NCI-H1436 (cell line): ENCODE measurements at places on chromosomes 7 and 10.

DNA sequence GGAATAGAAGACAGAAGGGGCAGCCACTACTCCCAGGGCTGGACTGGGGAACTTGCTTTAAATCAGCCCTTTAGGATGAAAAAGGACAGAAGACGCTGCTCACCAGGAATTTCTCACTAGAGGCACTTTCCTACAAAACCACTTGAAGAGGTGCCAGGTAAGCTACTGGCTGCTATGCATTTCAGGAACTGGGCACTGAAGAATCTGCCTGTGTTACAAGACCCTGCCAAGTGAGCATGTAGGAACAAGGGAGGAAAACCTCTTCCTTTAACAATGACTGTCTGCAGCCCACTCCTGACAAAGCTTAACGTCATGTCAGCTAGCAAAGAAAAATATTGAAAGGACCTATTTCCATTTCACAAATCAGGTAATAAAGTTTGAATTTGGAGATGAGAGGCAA, 5.8 kb upstream of the AGMO start:
- no peak for DNase-seq

GRCh38 chr7:73358590-73359275, 30.8 kb downstream of the FKBP6 start:
- no peak for DNase-seq

- DNase-seq, result peak; percentile 52
Observed at GRCh38 chr10:4825868-4826791, at the start of gene AKR1E2. Gene AKR1E2, plus strand, starts transcription at chr10:4826207. Its CDS starts 118 bp downstream, at chr10:4826325.

DNA sequence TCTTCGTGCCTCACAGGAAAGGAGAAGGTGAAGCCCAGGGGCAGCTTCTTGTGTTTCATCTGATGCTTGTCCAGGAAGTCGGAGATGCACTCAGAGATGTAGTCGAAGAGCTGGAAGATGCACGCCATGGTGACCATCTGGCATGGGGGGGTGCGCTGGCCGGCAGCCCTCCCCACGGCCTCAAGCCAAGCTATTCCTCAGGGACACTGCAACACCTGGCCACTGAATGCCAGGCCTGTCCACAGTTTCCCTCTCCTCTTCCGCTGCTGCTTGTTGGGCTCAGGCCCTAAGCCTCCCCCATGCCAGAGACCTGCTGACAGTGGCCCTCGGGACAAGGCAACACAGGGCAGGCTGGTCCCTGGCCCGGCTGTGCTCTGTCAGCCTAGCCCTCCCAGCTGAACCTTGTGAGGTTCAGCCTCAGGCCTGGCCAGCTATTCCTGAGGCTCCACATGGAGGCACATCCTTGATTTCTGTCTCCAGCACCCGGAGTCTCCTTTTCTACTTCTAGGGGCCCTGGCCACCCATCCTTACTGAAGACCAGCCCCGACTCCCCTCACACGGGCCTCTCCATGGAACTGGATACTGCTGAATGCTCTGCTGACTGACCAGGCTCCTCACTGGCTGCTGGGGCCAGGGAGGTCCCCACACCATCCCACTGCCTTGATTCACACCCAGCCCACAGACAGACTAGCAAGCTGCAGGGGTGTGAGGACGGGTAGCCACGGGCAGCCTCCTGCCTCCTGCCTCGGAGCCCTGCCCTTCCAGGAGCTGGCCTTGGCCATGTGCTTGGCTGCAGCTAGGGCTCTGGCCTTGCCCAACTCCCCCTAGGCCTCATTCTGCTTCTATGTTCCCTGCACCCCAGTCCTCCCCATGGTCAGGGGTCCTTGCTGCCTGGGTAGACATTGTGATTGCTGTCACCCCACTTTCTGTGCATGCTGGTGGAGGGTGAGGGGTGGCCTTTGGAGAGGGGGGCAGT, 10.1 kb upstream of the MYL7 start:
- no peak for DNase-seq

- DNase-seq, result no peak
Observed at GRCh38 chr7:149050941-149051340, 22.6 kb upstream of the PDIA4 start.

DNA sequence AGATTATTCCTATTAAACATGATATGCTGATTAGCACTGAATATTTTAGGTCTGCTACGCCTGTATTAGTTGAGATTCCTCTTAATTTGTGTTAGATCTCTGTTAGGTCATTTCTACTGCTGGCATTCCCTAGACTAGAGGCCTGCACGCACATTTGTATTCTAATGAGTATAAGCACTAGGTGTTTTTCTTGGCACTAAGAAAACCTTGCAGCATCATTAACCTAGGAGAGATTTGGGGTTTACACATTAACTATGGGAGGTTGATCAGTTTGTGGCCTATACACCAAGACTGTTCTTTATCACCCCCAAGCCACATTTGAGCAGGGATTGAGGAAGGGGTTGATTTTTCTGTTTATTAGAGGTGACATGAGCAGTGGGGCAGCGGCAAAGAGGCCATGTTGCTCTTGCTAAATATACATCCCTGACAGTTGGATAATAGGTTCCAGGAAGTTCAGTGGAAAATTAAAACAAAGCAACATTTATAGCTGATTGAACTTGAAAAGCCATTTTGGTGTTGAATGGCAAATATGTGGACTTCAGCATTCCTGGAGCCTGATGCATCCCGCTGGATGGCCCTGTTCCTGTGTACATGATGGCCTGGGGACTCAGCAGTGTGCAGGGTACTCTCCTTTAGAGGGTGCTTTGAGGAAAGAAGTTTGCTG, 65.2 kb downstream of the GBF1 start:
- DNase-seq, result no peak

DNA sequence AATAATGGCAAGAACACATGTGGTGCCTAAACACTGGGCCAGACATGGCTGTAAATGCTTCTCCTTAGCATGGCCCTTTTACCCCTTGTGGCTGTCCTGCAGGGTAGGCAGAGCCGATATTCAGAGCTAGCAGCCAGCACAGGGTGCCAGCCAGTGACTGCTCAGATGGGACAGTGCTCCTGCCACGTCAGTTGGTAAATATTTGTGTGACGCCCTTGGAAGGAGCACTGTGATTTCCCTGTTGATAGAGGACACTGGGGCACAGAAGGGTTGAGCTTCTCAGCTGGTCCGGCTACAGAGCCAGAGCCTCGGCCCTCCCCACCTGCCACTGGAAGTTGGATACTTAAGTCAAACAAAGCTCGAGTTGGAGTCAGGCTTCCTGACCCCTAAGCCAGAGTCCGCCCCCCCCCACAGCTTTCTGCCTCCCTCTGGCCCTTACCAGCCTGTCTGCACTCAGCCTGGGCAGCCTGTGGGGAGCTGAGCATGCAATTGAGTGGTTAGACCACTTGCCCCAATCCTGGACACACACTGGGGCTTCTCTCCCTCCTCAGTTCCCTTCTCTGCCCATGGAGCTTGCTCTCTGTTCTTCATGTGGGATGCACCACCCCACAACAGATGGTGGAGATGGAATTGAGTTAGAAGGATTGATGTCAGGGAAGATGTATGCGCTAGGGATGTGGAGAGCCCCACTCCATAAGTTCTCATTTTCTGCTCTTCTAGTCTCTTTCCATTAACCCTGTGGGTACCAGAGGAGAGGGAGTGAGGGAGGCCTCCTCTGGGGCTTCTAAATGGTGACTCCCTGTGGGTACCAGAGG, 350.8 kb downstream of the PLXNA4 start:
- no peak for DNase-seq

DNA sequence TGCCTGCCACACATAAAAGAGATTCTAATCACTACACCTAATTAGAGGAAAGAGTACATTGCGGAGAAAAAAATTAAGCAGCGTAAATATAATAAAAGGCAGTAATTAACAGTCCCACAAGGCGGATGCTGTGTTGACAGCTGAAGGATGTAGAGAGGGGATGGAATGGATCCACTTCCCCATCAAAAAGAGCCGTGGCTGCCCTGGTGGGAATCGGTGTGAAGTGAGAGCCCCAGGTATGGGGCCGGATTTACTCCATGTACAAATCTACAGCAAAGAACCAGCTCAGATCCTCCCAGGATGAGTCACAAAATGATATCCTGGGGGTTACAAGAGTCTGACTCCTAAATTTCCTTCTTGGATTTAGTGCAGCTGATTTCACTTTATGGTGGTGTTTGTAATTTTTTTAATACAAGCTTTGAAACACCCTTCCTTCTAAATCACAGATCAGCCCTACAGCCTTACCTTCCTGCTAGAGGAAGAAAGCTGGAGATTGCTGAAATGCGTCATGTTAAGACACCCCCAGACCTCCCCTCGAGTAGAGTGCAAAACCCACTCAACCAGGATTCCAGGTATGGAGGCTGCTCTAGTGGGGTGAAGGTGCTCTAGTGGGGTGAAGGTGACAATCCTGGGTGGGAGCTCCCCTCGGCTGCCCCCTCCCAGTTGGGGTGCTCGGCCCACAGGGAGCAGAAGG, 398.4 kb downstream of the PLXNA4 start:
- DNase-seq, result no peak

DNA sequence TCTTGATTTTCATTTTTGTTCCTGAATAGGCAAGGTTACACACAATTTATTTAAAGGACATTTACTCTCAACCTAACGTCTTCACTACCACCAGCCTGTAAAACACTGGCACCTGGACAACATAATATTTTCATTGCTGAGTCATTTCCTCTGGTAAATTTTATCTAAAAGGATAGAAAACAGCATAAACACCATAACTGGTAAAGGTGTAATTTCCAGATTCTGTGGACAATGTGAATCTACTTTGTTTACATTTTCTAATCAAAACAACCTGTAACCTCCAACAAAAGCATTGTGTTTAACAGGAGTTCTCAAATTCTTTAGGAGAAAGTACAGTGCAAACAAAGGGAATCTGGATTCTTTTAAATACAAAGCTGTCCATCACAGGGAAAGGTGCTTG, 472.0 kb upstream of the AKR1E2 start:
- DNase-seq, result no peak

- no peak for DNase-seq
Observed at GRCh38 chr7:117411539-117411938, 15.8 kb downstream of the ASZ1 start.

- DNase-seq, result no peak
Observed at GRCh38 chr7:134712196-134712595, 65.5 kb downstream of the BPGM start.

DNA sequence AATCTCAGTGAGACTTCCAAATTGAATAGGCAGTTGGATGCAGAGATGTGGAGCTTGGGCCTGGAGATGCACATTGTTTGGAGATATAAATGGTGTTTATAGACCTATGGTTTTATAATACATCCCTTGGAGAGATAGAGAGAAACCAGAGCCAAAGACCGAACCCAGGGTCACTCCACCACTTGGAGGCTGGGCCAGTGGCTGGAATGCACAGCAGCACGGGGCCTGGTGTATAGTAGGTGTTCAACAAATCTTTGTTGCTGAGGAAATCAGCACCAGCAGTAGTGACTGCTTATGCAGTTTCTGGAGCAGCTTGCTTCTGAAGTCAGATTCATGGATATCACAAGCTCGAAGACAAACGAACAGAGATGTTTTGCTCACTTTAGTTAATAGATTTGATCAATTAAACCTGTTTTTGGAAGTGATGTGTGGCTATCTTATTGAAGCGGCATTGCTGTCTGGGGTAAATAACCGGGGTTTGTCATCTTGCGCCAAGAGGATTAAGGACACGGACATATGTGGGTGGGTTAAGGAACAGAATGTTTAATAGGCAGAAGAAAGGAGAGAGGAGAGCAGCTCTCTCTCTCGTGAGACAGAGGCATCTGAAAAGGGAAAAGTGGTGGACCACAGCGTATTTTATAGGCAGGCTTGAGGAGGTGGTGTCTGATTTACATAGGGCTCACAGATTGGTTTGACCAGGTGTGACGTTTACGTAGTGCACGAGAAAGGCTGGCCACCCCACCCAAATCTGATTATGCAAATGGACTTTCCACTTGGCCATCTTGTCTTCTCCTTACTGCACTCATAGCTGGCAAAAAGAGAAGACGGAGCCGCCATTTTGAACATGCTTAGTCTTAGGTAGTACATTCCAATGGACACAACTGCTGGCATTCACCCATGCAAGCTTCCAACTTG, 11.1 kb downstream of the RBP4 start:
- DNase-seq, result no peak

DNA sequence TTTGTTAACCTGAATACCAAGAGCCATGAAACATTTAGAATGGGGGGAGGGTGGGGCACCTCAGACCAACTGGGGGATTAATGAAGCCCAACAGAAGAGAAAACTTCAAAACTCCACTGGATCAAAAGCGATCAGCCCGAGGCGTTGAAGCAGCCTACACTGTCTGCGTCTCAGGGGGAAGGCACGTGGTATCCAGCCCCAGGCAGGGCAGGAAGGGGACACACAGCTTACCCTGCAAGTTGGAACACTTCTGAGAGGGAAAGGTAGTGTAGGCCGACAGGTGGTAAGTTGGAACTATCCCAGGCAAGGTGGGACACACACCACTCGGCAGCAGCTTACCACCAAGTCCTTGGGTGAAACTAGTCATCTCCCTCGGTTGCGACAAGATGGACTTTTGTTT, 102.9 kb downstream of the TAX1BP1 start:
- DNase-seq, result no peak

- DNase-seq, result no peak
Observed at GRCh38 chr10:123318516-123318915, 164.3 kb downstream of the BUB3 start.

GRCh38 chr10:30215141-30215540, 133.9 kb downstream of the MTPAP start:
- no peak for DNase-seq

GRCh38 chr7:73557397-73558257, at the start of gene BCL7B:
Gene BCL7B, minus strand, starts transcription at chr7:73557690. Its CDS starts 112 bp downstream, at chr7:73557578.
- DNase-seq, result peak; percentile 64

DNA sequence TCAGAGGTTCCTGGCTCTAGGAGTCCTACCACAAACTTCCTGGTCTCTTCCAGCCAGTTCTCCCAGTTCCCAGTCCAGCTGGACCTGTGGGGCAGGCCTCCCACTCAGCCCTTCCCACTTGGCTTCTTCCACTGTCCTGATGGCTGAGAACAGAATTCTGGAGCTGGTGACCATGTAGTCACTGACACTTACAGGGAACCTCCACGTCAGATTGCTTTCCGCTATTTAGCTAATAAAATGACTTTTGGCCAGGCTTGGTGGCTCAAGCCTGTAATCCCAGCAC, 63.5 kb upstream of the ZRANB1 start:
- no peak for DNase-seq

GRCh38 chr7:112081778-112082177, 124.4 kb downstream of the DOCK4 start:
- DNase-seq, result no peak

DNA sequence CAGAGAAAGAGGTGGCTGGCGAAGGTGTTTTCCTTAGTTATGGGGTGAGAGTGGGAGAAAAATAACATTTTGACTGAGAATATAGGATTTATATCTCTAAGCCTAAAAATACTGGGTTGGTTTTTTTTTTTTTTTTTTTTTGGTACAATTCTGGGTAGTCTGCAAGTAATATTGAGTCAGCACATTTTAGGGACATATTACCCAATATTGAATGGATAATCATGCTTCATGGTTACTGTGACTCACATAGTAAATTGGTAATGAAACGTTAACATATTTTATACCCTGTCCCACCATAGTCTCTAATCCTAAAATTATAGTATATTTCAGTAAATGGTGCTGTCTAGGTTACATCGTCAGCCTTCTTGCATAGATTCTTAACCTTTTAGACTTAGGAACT, 91.4 kb downstream of the TPST1 start:
- no peak for DNase-seq

GRCh38 chr7:116691664-116692063, 19.7 kb downstream of the MET start:
- DNase-seq, result no peak
